ENCODE measurements at places on chromosomes 7 and 10. TPM values are rescaled to one million over a fixed set of nuclear protein-coding genes. Genes with fewer than 3 reads are reported as not detected.

PRKCQ gene
- total RNA-seq: 62.6 TPM

DNA sequence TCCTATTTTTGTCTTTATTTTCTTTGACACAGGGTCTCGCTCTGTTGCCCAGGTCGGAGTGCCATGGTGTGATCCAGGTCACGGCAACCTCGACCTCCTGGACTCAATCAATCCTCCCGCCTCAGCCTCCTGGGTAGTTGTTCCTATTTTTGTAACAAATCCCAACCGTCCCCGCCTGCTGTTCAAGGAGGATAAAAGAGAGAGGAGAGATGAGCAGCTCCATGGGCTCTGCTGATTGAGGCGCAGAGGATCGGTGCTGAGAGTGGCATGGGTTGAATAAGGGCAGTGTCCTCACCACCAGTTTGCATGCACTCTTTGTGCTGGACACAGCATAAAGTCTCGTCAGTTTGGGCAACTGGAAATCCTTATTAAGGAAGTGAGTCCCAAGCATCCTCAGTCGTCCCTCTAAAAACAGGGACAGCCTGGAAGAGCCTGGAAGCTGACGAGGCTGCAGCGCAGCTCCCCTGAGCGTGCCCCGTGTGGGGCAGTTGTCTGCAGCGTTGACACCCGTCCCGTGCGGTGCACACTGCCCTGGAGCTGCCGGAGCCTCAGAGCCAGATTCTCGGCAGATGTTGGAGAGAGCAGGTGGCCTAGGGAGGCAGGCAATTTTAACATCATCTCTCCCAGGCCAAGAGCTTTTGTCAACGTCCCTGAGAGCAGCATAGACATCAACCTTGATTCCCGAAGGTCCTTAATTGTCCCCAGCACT is 404.2 kb upstream of the RNF32 start:
- DNase-seq: no peak

- DNase-seq: no peak
Observed at GRCh38 chr10:45219416-45219815, 96.0 kb downstream of the OR13A1 start.

GJC3 gene
- total RNA-seq: not detected

DNA sequence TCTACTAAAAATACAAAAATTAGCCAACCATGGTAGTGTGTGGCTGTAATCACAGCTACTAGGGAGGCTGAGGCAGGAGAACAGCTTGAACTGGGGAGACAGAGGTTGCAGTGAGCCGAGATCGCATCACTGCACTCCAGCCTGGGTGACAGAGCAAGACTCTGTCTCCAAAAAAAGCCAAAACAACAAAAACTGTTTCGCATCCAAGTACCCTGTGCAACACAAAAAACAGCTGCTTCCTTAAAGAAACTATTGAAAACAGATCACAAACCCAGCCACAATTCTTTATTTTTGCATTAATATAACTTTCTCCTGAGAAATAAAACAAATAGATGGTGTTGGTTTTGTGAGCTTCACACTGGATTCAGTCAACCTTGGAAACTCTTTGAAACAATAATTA is 112.1 kb upstream of the AFAP1L2 start:
- no peak for DNase-seq

SLC39A12 gene
- not detected for total RNA-seq

DNA sequence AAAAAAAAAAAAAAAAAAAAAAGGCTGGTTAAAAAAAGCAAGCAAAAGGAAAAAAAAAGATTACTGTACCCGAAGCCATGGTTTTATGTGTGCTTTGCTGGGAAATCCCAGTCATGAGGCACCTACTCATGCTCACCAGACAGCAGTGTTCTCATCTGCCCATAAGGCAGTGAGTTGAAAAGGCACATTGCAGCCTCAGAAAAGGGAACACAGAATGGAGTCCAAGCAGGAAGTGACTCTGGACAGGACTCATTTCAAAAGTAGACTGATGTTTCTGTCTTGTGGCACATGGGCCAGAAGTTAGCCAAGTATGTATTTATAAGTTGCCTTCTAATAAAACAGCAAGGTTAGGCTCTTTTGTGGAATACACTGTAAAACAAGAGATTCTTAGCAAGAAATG is 40.2 kb downstream of the PDSS1 start:
- DNase-seq: peak; percentile 43

DNA sequence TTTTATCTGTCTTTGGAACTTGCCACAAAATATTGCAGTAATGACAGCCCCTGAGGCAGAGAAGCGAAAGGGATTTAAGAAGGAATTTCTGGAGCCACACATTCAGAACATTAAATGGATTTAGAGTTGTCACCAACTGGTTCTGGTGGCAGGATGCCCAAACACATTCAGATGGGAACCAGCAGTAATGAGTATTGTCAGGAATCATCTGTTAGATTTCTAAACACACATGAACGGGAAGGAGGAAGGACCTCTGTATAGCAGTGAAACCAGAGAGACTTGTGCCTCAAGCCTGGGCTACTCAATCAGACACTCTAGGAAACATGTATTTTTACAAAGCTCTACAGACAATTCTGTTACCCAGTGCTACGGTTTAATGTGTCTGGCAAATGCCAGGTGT is 103.8 kb upstream of the CCNY start:
- DNase-seq: no peak

DNA sequence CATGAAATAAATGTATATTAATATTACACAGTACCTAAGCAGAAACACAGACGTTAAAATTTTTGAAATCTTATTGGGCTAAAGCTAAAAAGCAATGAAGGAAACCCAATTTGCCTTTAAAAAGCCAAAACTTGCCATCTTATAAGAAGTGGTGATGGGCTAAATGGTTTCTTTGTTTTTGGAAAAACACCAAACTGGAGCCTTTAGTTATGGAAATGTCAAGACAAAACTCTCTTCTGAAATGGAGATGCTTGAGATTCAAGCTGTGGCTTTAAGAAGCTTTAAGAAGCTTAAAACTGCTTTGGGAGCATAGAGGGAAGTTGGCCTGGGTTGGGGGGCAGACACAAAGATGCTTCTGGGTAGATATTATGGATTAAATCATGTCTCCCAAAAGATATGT is 277.0 kb downstream of the GFRA1 start:
- no peak for DNase-seq

DNA sequence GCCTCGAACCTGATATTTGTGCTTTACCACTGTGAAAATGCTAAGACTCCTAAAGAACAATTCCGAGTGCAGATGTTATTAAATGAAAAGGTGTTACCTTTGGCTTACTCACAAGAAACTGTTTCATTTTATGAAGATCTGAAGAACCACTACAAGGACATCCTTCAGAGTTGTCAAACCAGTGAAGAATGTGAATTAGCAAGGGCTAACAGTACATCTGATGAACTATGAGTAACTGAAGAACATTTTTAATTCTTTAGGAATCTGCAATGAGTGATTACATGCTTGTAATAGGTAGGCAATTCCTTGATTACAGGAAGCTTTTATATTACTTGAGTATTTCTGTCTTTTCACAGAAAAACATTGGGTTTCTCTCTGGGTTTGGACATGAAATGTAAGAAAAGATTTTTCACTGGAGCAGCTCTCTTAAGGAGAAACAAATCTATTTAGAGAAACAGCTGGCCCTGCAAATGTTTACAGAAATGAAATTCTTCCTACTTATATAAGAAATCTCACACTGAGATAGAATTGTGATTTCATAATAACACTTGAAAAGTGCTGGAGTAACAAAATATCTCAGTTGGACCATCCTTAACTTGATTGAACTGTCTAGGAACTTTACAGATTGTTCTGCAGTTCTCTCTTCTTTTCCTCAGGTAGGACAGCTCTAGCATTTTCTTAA is 47.7 kb downstream of the MINPP1 start:
- DNase-seq: no peak

- DNase-seq: no peak
Observed at GRCh38 chr10:118343115-118343514, 991 bp upstream of the FAM204A start.

- peak; percentile 51 for DNase-seq
Observed at GRCh38 chr7:17939606-17940301, 540 bp downstream of the SNX13 start.

NCF1 gene
- total RNA-seq: 2.4 TPM

PIP gene
- not detected for total RNA-seq

SPDYE5 gene
- not detected for total RNA-seq

DNA sequence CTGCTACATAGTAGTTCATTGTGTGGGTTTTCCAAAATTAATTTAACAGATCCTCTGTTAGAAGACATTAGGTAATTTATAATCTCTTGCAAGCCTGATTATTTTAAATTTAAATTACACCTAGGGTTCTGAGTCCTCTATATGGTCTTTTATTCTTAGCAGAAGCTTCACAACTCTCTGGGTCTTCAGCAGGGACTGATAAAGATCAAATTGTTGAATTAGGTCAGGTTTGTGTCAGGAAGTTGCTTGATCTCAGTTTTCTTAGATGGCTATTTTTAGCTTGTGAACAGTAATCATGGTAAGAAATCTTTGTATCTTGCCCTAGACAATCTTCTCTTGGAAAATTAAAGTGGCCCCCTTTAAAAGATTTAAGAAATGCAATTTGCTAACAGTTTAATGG is 183.1 kb upstream of the HDAC9 start:
- DNase-seq: no peak

HOXA13 gene
- total RNA-seq: not detected

GRCh38 chr7:75734586-75735458 is 3.9 kb downstream of the HIP1 start:
- DNase-seq: no peak

DNA sequence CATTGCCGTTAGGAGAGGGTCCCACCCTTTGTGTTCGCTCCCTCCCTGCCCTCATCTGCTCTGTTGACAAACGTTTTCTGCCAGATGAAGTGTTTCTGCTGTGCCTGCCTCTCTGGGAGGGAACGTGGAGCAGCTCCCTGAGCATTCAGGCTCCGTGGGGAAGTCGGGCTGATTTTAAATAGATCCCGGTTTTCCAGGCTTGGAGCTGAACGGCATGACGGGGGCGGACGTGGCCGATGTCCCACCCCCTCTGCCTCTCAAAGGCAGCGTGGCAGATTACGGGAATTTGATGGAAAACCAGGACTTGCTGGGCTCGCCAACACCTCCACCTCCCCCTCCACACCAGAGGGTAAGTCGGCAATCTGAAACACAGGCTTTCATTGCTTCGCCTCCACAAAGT is 101.9 kb upstream of the NPS start:
- DNase-seq: no peak

PMS2 gene
- 24.6 TPM for total RNA-seq

DNA sequence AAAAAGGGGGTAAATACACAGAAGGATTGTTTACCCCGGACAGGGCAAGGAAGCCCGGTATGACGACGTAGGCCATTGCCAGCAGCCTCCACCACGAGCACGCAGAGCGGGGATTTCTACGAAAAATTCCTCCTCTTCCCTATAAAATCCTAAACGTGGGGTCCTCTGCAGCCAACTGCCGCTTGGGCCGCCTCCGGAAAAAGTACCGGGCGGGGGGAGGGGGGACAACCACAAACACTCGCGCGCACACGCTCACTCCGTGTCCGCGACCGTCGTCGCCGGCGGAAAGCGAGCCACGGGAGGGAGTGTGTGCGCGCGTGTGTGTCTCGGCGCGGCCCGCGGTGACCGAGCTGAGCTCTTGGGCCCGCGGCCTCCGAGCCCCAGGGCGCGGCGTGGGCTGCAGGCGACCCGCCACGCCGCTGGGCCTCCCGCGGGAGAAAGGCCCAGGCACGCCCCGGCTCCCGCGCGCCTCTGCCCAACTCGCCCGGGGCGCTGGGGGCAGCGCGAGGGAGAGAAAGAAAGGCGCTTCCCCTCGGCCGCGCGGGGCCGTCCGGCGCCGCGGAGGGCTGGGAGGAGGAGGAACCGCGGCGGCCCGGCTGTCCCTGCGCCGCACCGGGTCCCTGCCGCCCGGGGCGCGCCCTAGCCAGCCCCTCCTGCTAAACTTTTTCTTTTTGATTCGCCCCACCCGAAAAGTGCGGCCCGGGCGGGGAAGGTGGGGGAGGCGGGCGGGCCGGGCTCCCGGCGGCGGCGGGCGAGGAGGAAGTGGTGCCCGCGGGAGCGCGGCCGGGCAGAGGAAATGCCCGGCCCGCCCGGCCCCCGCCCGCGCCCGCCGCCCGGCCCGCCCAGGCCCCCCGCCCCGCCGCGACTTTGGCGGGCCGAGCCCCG is 1.5 kb downstream of the CTBP2 start:
- DNase-seq: no peak

- no peak for DNase-seq
Observed at GRCh38 chr10:109945473-109946177, 22.3 kb upstream of the XPNPEP1 start.

DNA sequence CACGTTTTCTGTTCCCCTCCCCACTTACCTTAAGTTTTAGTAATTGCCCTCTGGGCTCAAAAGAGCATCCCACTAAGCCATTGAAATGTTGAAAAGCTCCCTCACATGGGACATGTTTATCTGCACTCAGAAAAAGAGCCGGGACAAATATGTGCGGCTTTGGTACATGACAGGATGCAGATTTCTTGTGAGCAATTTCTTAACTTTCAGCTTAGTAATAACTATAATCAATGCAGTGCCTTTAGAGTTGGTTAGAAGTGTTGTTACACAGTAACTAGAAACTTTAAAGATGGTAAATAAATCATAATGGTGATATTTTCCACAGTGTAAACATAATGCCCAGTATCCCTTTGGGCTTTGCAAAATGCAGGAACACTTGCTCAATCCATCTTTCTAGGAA is 89.2 kb downstream of the ZNF365 start:
- DNase-seq: no peak

- DNase-seq: no peak
Observed at GRCh38 chr10:21260506-21261149, 264.9 kb downstream of the SKIDA1 start.

All from activated CD4-positive, alpha-beta T cell treated with anti-CD3 and anti-CD28 coated beads, Interleukin-2, amount 10 ng/mL, durations not matched to agents 7 days and 5 days (primary cell).